Muscle of leg (tissue), 16 donors: ENCODE measurements at places on chromosomes 3 and 15. TPM values are rescaled to one million over a fixed set of nuclear protein-coding genes. Genes with fewer than 3 reads are reported as not detected.

DNA sequence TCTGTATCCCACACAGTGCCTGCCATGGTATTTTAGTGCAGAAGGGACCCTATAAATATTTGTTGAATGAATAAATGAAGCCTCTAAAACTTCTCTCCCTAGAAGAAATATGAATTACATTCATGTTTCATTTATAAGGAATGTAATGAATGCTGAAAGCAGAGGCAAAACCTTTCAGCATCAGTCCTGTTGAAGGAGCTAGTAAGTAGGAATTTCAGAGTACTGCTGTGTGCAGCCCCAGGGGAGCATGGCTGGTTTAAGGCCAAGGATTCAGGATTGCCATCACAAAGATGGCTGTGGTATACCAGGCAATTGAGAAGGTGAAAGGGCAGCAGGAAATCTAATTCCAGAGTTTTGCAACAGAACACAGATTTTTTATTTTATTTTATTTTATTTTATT lies 1131.4 kb downstream of the IGSF11 start:
- DNase-seq, result no peak

- no peak for DNase-seq
These were observed 957.2 kb downstream of the TUSC7 start for GRCh38 chr3:117666812-117667211.

GRCh38 chr3:168847291-168847883 lies 751.7 kb upstream of the GOLIM4 start:
- DNase-seq, result peak; percentile 54

DNA sequence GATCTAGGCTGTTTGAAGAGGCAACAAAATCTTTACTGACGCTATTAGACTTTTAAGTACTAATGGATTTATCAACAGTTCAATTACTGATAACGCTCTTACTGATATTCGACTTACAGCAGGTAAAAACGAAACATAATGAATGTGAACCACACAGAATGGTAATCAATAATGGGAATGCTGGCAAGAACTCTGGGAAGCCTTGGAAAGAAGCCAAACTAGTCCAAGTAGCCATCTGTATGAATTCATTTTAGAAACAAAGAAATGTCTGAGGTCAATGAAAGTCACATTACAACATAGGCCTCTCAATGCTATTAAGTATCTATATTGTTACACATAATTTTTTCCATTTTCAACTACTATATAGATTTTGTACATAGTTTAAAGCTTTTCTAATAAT lies 130.0 kb downstream of the DMXL2 start:
- no peak for DNase-seq

The CCNB2 gene
- 13.9 TPM for total RNA-seq

The C3orf70 gene
- 4.8 TPM for total RNA-seq

The HCN4 gene
- not detected for total RNA-seq

The DPPA2 gene
- not detected for total RNA-seq
